ENCODE measurements at places on chromosomes 7 and 10.
A peak's percentile ranks its signal among the peaks of the same experiment; 100 is the strongest.

DNA sequence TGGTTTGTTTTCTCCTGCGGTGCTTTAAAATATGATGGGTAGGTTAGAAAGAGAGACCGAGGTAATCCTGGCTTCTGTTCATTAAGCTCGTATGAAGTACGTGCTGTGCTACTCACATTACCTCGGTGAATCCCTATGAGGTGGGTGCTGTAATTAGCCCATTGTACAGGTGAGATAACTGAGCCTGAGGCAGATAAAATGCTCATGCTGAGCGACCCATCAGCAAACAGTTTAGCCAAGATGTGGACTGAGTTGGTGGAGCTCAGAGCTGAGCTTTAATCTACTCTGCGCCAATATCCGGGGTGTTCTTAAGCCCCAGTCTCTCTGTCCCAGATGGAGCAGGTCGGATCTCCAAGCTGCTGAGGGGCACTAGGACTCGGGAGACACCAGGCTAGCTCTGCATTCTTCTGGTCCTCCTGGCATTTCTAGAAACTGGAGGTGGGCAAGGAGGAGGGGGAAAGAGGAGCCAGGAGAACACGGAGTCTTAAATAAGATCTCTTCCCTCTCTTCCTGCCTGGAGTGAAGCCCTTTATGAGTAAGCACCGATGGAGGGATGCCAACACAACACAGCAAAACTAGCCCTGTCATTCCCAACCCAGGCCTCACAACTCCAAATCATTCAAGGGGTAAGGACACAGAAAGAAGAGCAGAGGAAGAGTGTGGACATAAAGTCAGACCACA is 458.5 kb downstream of the KCNMA1 start:
- DNase-seq: peak; percentile 65

GRCh38 chr10:101080933-101081931 is 19.4 kb downstream of the KAZALD1 start:
- no peak for DNase-seq

- DNase-seq: no peak
These were observed 5.8 kb upstream of the ALOX5 start for GRCh38 chr10:45368181-45368580.

- DNase-seq: no peak
These were observed 251.5 kb downstream of the WDR11 start for GRCh38 chr10:121102706-121103105.

DNA sequence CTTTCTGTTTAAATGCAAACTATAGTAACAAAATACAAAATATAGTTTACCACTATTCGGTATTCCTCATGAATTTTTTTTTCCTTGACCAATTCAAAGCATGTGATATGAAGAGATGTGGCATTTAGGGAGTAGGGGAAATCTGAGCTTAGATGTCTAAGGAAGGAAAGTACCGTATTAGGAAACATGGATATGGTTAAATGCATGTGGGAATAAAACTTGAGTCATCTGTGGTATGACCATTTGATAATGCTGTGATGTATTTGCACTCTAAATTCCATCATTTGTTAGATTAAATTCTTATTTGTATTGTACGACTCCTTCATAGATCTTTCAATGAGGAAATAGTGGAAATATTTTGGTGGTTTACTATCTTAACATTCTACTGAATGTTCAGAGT is 19.7 kb downstream of the AHR start:
- no peak for DNase-seq

GRCh38 chr10:119830851-119831250 is 41.8 kb downstream of the MCMBP start:
- no peak for DNase-seq

- DNase-seq: no peak
These were observed 12.8 kb upstream of the MYL7 start for GRCh38 chr7:44153948-44154335.

DNA sequence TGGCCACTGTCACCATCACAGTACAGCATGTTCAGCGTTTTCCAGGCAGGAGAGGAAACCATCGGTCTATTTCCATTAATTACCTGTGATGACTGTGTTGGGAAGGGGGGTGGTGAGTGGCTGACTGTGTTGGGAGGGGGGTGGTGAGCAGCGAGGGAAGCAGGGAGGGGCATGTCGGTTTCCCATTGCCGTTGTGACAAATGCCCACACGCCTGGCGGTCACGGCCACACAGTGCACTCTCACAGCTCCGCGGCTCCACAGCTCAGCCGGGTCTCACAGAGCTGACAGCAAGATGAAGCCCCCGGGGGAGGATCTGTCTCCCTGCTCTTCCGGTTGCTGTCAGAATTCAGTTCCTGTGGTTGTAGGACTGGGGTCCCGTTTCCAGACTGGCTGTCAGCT is 39.0 kb downstream of the AP5Z1 start:
- DNase-seq: no peak

- DNase-seq: no peak
These were observed 116.6 kb downstream of the KMT2E start for GRCh38 chr7:105130580-105130979.

DNA sequence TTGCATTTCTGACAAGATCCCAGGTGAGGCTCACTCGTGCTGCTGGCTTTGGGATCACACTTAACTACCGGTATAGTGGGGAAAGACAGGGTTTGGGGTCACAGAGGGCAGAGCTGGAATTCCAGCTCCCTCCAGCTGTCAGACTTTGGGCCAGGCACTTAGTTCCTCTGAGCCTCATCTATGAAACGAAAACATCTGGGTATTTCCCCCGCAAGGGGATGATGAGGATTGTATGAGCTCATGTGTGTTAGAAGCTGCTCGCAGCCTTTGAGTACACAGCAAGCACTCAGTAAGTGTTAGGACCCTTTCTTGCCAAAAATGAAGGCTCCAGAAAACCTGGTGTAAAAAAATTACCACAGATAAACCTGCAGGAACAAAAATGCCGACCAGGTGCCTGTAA is 66.1 kb downstream of the PRPF18 start:
- DNase-seq: no peak

- no peak for DNase-seq
These were observed 49.2 kb downstream of the ADRA2A start for GRCh38 chr10:111126077-111126476.

Measured in LNCaP clone FGC (cell line).